ENCODE measurements at places on chromosomes 11 and 22. TPM values are rescaled to one million over a fixed set of nuclear protein-coding genes. Genes with fewer than 3 reads are reported as not detected.

The OR5D18 gene
- not detected for total RNA-seq

The DUSP8 gene
- 1.1 TPM for total RNA-seq

The NPTXR gene
- total RNA-seq, result 1.6 TPM

The HPS4 gene
- total RNA-seq, result 33.3 TPM

The FOLR2 gene
- not detected for total RNA-seq

The CASP4 gene
- total RNA-seq, result 166 TPM

The LBHD1 gene
- 26.5 TPM for total RNA-seq

The BTBD18 gene
- total RNA-seq, result not detected

The NXPE2 gene
- not detected for total RNA-seq

The MPEG1 gene
- total RNA-seq, result not detected

The SLC5A12 gene
- total RNA-seq, result not detected

The DBX1 gene
- not detected for total RNA-seq

The RAB38 gene
- 0.82 TPM for total RNA-seq

The ZNF214 gene
- total RNA-seq, result not detected

The USH1C gene
- total RNA-seq, result not detected

The C22orf42 gene
- not detected for total RNA-seq

The KDM4D gene
- 0.60 TPM for total RNA-seq

The OR56A5 gene
- total RNA-seq, result not detected

The TLCD5 gene
- total RNA-seq, result 0.08 TPM

The UBQLN3 gene
- total RNA-seq, result not detected

The OR5L1 gene
- not detected for total RNA-seq

The NARS2 gene
- total RNA-seq, result 12.6 TPM

The CRYBA4 gene
- not detected for total RNA-seq

The CTSW gene
- total RNA-seq, result 47.2 TPM

The DNAJC24 gene
- total RNA-seq, result 13.5 TPM

The MAPK8IP2 gene
- total RNA-seq, result 0.28 TPM

The AGBL2 gene
- total RNA-seq, result 5.5 TPM

The TH gene
- total RNA-seq, result not detected

The ANKK1 gene
- total RNA-seq, result 0.10 TPM

The CALCA gene
- total RNA-seq, result not detected

The CREB3L1 gene
- total RNA-seq, result not detected

The IL17REL gene
- not detected for total RNA-seq

The SLCO2B1 gene
- 0.08 TPM for total RNA-seq

The GALR3 gene
- total RNA-seq, result not detected

The OR4X1 gene
- not detected for total RNA-seq

The TUB gene
- 0.03 TPM for total RNA-seq

The SOX6 gene
- total RNA-seq, result not detected

The CHORDC1 gene
- 47.9 TPM for total RNA-seq

The OR2AG1 gene
- not detected for total RNA-seq

The SAA1 gene
- not detected for total RNA-seq

The TEF gene
- 2.2 TPM for total RNA-seq

The OR8G1 gene
- total RNA-seq, result not detected

The FGF4 gene
- total RNA-seq, result not detected

The LRP4 gene
- 0.15 TPM for total RNA-seq

The MMP12 gene
- not detected for total RNA-seq

The TPP1 gene
- total RNA-seq, result 101 TPM

The CAPN5 gene
- total RNA-seq, result 3.7 TPM

The TCN1 gene
- not detected for total RNA-seq

The TBX1 gene
- not detected for total RNA-seq

Measured in activated naive CD4-positive, alpha-beta T cell treated with anti-CD3 and anti-CD28 coated beads, Interleukin-2, amount 10 ng/mL, durations not matched to agents 5 hours and 36 hours (primary cell).